Fibroblast of the conjunctiva (primary cell): ENCODE measurements at places on chromosomes 6 and 20.

DNA sequence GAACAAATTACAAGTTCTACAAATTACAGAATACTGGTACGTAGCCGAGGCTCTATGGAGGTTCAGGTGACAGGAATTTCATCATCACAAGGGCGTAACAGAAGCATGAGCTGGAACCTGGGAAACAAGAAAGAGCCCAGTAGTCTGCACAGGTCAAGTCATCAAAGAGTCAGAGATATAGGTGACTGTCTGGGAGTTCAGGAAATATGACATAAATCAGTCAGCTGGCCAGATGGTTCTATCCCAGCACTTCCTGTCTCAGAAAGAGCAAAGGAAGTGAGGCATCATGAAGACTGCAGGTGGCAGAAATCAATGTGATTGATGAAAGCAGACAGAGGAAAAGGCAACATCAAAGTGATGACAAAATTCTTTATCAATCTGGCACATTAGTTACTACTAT, 23.3 kb downstream of the MYCT1 start:
- DNase-seq = no peak

DNA sequence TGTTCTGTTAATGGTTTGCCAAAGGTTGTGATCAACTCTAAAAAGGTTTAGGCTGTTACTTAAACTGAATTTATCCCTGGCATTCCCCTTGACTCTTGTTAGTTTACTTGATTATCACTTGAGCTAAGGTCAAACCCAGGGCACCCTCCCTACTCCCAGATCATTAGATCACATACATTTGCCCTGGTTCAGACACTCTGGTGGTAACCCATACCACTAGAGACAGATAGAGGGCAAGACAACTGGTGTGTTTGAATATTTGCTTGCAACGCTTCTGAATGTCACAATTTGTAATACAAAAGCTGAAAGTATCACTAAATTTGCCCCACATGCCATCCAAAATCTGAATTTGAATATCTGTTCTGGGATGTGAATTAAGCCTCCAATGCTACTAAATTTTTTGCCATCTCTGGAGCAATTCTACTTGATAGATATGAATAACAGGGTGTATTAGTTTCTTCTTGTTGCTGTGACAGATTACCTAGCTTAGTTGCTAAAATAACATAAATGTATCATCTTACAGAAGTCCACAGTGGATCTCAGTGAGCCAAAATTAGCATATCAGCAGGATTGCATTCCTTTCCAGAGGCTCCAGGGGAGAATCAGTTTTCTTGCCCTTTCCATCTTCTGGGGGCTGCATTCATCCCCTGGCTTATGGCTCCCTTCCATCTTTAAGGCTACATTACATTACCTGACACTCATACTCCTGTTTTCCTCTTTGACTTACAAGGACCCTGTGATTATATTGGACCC, 45.4 kb downstream of the FIG4 start:
- DNase-seq = no peak

- no peak for DNase-seq
These were observed 77.6 kb upstream of the NEDD9 start for GRCh38 chr6:11309947-11310665.

- DNase-seq = no peak
These were observed 42.4 kb upstream of the ZBP1 start for GRCh38 chr20:57662456-57663240.
